Stimulated activated CD8-positive, alpha-beta memory T cell treated with anti-CD3 and anti-CD28 coated beads, Interleukin-2, amount 100 ng/mL, for 1 hour (primary cell): ENCODE measurements at places on chromosomes 13 and 19.
A peak's percentile ranks its signal among the peaks of the same experiment; 100 is the strongest.

DNA sequence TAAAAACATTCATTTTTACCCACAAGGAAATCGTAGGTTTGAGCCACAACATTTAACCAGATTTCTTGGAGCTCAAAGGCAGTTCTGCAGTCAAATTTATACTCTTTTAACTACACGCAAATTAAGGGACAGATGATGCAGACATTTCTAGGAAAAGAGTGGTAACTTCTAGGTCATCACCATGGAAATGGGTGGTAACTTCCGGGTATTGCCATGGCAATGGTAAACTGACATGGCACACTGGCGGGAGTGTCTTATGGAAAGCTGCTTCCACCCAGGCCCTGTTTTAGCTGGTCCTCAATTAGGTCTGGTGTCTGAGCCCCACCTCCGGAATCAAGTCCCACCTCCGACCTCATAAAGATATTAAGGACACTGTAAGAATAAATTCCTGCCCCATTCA, 10.4 kb upstream of the LYPD5 start:
- DNase-seq, result no peak

DNA sequence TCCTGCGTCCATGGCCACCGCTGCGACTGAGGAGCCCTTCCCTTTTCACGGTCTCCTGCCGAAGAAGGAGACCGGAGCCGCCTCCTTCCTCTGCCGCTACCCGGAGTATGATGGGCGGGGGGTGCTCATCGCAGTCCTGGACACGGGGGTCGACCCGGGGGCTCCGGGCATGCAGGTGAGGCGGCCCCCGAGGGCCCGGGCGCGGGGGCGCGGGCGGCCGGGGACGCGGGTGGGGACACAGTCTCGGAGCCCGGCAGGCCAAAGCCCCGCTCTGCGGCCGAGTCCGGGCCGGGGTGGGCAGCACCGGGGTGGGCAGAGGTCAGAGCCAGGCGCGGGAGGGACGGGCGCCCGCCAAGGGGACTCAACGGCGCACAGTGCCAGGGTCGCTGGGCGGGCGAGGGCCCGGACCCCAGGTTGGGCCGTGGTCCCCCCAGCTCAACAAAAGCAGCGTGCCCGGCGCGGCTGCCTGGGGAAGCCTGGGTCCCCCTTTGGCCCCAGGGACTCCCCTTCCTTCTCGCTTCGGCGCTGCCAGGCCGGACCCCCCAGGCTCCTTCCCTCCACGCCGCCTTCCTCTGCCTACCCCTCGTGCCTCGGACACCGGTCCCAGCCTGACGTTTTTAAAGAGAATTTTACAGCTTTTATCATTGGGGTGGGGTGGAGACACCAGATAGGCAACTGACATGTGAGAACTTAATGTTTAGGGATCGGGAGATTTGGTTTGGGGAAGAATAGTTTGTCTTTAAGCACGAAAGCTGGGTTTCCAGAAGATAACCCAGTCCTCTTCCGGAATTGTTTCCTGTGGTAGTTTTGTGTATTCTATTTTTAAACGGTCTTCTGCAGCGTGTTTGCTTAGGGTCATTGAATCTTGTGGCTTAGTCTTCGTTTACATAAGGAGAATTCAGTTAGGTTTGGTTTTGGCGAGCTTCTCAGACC, 509 bp downstream of the TPP2 start:
- no peak for DNase-seq

GRCh38 chr13:80011448-80012212, 329.3 kb downstream of the SPRY2 start:
- no peak for DNase-seq

- DNase-seq, result no peak
These were observed 416.4 kb downstream of the DCT start for GRCh38 chr13:94063096-94063495.

- no peak for DNase-seq
These were observed 41.4 kb downstream of the MPHOSPH8 start for GRCh38 chr13:19674898-19675297.

DNA sequence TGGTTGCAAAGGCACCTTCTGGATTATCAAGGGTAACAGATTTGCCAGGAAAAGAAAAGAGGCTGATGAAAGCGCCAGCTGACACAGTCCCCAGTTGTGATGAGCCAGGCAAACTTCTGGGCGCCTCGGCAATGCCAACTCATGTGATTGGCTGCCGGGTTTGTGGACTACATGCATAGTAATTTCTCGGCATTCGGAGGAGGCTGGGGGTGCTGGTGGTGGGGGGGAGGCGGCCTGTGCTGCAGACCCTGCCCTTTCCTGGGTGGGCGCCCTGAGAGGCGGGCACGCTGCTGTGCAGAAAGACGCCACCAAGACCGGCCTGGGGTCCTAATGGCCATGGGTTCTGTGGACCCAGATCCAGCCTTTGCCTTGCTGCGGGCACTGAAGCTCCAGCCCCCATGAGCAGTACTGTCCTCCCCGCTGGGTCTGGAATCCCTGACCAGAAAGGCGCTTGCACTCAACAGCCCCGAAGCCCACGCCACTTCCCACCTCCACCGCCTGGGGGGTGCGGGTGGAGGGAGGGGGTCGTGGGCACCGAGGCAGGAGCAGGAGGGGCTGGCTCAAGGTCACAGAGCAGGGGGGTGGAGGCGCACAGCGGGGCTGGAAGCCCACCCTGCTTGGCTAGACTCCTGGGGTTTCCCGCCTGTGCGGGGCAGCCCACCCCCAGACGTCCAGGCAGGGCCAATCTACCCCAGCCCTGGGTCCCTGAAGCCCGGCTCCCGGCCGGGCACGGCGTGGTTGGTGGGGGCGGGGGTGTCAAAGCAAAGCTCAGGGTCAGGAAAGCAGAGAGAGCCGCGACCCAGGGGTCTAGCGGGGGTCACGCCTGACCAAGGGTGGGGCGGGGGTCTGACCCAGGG, 1.0 kb downstream of the DIRAS1 start:
- DNase-seq, result no peak

DNA sequence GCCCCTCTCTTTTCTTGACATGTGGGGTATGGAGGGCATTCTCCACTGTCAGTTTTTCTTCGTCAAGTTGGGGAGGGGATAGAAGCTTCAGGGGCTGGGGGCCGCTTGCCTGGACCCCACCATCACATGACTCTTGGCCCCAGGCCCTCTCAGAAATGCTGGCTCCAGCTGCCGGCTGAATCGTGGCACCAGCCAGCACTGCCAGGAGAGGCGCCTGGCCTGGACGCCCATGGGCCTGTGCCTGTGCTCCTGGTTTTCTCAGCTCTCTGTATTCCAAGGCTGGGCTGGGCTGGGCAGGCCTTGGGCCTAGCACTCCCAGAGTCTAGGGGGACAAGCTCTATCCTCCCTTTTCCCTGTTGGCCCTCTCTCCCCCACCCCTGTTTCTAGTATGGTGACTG, 38.6 kb downstream of the LYL1 start:
- DNase-seq, result no peak

- DNase-seq, result no peak
These were observed 18.5 kb upstream of the IGLON5 start for GRCh38 chr19:51292971-51293370.

- DNase-seq, result no peak
These were observed 1202.4 kb upstream of the ATXN8OS start for GRCh38 chr13:68905186-68905585.

DNA sequence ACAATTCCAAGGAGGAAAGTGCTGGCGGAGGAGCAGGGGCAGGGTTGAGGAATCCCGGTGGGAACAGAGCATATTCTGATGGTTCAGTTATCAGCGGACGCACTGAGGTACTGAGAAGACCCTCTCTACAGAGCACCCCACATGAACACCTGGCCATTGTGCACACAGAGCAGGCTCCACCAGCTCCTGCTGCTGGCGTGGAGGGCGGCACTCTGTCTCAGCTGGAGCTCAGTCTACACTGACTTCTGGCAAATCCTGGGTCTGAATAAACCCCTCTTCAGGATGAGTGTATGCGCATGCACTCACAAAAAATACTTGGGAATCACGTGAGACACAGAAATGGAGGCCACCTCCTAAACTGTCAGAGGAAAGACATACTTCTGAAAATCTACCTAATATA, 114.4 kb upstream of the IRS2 start:
- DNase-seq, result no peak

DNA sequence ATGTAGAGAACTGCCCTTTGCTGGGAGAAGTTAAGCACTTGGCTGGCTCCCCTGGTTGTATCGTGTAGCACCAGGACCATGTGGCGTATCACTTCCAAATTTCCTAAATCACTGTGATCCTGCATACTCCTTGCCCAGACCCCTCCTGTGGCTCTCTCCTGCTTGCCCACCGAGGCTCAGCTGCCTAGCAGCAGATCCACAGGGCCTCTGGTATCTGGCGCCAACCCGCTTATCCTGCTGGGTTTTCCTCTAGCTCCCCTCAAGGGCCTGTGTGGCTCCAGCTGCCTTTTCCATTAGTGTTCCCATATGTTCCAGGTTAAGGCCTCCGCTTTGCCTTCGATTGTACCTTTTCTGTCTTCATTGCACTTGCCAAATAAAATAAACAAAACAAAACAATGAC, 16.5 kb downstream of the LRCH1 start:
- DNase-seq, result no peak

- peak; percentile 75 for DNase-seq
These were observed 441 bp upstream of the ZFP28 start for GRCh38 chr19:56538254-56538760.
